CD8-positive, alpha-beta memory T cell (primary cell): ENCODE measurements at places on chromosomes 1 and 21.

- no peak for DNase-seq
These were observed 86.3 kb downstream of the GLIS1 start for GRCh38 chr1:53652441-53653199.

DNA sequence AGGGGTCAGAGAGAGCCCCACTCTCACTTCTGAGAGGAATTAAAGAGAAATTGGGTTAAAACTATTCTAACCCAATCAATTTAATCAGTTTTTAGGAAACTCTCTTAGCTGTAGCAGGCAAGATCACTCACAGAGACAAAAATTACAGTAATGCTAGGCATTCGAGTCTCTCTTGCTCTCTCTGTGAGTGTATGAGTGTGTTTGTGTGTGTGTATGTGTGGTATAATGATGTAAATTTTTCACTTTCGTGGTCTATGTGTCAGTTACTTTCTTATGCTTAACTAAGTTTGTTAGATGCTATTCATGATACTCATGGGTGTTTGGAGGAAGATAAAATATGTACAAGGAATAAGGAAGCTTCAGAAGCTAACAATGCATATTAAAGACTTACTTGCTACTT lies 131.3 kb downstream of the FASLG start:
- DNase-seq, result no peak

DNA sequence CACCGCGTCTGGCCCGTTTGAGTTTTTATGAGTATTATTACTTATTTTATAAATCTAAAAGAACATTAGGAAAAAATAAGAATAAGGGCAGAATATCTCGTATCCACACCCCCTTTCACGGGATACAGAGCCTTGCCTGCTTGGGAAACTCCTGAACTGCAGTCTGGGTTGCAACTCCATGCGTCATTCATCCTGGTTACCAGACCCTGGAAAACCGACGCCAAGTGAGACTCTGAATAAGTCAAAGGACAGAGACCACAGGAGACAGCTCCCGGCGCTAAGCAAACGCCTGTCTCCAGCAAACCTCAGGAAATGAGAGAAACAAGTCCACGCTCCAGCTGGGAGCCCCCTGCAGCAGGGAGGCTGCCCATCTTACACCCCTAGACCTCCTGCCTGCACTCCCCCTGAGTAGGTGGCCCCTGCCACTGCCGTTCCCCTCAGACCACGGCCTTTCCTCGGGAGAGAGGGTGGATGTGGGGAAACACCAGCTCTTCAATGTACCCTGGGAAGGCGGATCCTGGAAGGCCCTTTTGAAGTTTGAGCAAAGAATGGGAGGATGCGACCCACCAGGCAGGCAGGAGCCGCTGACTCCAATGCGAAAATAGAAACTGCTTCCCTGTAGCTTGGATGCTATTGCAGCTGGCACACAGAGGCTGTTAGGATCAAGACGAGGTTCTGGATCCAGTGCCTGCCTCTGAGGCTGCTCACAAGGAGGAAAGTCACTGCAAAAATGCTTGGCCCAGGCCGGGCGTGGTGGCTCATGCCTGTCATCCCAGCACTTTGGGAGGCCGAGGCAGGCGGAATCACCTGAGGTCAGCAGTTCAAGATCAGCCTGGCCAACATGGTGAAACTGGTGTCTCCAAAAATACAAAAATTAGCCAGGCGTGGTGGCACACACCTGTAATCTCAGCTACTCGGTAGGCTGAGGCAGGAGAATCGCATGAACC lies 37.7 kb upstream of the GPR157 start:
- DNase-seq, result no peak

- DNase-seq, result no peak
These were observed 20.9 kb downstream of the STYXL2 start for GRCh38 chr1:167114725-167115124.

- no peak for DNase-seq
These were observed 29.8 kb downstream of the C1orf116 start for GRCh38 chr1:207002724-207003146.

GRCh38 chr1:233304489-233305102 lies 9.1 kb upstream of the PCNX2 start:
- peak; percentile 17 for DNase-seq

- no peak for DNase-seq
These were observed 32.8 kb downstream of the PCNT start for GRCh38 chr21:46356494-46357334.

DNA sequence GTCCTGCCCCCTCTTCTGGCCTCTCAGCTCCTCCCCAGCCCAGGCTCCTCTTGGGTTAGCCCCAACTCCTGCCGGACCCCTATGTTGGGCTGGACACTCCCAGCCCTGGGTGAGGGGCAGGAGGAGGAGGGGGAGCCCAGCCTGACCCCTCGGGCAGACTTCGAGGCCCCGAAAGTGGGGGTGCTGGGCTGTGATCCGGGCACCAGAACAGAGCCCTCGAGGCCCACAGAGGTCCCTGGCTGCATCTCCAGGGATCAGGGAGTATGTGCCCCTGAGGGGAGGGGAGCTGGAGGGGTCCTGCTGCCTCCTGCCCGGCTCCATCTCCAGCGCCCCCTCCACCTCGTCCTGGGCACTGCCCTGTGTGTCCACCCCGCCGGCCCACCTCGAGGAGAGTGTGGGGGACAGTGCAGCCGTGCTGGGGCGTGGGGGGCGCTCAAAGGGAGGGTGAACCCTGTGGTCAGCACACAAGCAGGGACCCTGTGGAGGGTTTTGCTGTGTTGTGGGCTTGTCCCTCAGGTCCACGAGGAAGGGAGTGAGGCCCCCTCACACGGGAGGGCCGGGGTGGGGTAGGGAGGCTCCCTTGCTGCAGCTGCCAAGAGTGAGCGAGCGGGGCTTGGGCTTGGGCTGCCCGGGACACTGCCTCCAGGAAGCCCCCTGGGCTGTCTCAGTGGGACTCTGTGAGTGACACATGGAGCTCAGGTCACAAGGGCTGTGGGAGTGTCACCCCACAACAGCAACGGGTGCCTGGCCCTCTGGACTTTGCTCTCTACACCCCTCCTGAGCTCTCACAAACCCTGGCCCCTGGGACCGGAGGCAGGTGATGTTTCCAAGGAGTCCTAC lies 54.4 kb downstream of the COL18A1 start:
- DNase-seq, result no peak

- no peak for DNase-seq
These were observed 10.7 kb downstream of the APP start for GRCh38 chr21:26159869-26160268.

DNA sequence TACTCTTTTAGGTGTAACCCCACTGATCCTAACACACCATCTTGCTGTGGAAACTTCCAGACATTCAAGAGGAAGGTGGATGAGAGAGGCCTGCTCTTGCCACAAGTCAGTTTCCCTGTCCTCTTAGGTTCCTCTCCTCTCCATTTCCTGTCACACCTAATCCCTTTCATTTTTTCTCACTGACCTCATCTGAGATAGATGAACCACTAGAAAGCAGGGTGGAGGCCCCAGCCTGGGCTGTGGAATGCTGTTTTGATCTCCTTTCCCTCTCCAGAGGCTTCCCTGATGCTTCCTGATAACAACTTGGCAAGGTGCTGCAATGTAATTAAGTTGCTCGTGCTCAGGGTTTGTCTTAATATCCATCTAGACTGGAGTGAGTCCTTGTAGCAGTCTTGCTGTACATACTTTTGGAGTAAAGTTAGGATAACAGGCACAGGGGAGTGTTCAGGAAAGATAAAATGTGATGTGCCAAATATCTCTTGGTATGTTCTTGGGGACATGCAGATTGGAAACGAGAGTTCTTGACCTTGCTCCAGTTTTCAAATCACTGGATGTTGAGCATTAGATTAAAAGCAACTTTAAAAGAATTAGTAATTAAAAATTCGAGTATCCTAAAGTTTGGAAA lies 11.2 kb downstream of the LRRC42 start:
- DNase-seq, result no peak

GRCh38 chr1:43367904-43368645 lies at the start of gene ELOVL1:
Gene ELOVL1 (minus strand): TSS chr1:43368011. CDS start chr1:43365609, 2,402 bp downstream.
- DNase-seq, result peak; percentile 85
